ENCODE measurements at places on chromosomes 3 and 15.

GRCh38 chr3:122912772-122913538 lies 114.6 kb downstream of the SEMA5B start:
- DNase-seq = no peak

DNA sequence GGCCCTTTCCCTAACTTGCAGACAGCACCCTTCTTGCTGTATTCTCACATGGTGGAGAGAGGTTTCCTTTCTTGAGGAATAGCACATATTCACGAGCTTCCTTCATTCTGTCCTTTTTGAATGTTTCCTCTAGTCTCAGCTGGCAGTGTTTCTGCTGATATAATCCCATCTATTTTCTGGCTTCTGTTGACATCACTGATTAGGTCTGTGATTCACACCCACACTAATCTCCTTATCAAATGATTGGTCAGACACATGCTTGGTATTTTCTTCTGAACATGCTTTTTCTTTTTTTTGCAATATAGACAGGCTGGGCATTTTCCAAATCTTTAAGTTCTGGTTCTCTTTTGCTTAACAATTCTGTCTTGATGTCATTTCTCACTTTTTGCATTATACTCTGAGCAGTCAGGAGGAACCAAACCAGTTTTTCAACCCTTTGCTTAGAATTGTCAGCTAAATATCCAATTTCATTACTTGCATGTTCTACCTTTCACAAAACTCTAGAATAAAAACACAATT lies 65.4 kb downstream of the OXSM start:
- DNase-seq = no peak

GRCh38 chr3:188433521-188434150 lies 279.7 kb downstream of the LPP start:
- no peak for DNase-seq

DNA sequence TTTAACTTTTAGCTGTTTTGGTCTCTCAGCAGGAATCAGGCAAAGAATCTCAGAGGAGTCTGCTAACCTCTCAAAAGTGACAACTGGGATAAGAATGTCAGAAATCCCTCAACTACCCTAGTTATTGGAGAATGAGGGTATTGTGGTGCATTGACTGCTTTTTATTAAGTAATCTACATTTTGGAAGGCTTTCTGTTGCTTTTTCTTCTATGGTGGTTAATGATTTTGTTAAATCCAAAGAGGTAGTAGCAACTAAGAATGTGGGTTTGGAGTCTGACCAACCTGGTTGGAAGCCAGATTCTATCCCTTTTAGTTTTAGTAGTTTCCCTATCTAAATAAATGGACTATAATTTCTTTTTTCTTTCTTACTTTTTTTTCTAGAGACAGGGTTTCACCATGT lies 94.7 kb upstream of the RNF7 start:
- no peak for DNase-seq

- DNase-seq = no peak
Observed at GRCh38 chr3:20264900-20265567, 79.0 kb upstream of the SGO1 start.

Measured in stimulated activated CD4-positive, alpha-beta T cell treated with anti-CD3 and anti-CD28 coated beads, Interleukin-1b, Interleukin-23, amount 100 ng/mL, for 1 hour (primary cell).